ENCODE measurements at places on chromosomes 7 and 10. TPM values are rescaled to one million over a fixed set of nuclear protein-coding genes. Genes with fewer than 3 reads are reported as not detected.
A peak's percentile ranks its signal among the peaks of the same experiment; 100 is the strongest.

DNA sequence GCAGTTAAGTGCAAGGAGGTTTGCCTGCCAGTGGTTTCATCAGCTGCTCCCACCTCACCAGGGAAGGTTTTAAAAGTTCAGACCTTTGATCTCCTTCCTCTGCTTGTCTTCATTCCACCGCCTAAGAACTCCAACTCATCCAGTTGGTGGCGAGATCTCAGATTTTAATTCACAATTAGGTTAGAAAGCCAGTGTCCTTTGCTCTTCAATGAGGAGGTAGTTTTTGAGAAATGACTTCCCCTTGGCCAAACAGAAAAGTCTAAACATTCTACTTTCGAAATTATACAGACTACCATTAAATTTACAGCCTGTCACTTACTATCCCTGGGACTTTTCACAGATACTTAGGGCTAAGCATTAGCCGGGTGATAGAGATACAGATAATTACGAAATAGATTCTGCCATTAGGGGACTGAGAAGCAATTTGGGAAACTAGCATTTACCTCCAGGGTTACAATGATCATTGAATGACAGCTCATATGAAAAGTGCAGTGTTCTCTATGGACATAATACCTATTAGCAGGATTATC lies 513.4 kb upstream of the GHITM start:
- H3K4me3 ChIP-seq: no peak overlapping the region
- no peaks in the 10 kb centered on the region for H3K36me3 ChIP-seq
- H3K27ac ChIP-seq: no peak overlapping the region
- no peaks in the 10 kb centered on the region for H3K4me1 ChIP-seq
- DNase-seq: no peak
- no peaks in the 10 kb centered on the region for H3K27me3 ChIP-seq

Gene CCDC172
- not detected for total RNA-seq

- no peak overlapping the region for H3K27ac ChIP-seq
- no peaks in the 10 kb centered on the region for H3K36me3 ChIP-seq
- no peaks in the 10 kb centered on the region for H3K27me3 ChIP-seq
- H3K4me3 ChIP-seq: no peak overlapping the region
These were observed 126.3 kb downstream of the CALCR start for GRCh38 chr7:93448176-93448575.

Gene A1CF
- total RNA-seq: not detected

Gene OR9A2
- not detected for total RNA-seq

DNA sequence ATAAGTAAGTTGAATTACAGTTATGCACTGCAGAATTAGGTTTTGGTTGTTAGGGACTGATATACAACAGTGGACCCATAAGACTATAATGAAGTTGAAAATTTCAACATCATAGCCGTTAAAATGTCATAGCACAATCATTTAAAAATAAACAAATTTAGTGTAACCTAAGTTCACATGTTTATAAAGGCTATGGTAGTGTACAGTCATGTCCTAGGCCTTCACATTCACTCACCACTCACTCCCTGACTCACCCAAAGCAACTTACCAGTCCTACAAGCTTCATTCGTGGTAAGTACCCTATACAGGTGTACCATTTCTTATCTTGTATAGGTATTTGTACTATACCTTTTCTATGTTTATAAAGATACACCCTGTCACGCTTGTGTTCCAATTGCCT lies 113.7 kb downstream of the RAB11FIP2 start:
- H3K27ac ChIP-seq: peak overlapping the region; percentile 47
- no peaks in the 10 kb centered on the region for H3K36me3 ChIP-seq
- H3K4me3 ChIP-seq: no peak overlapping the region
- peaks cover 3% of the 10 kb centered on the region for H3K4me1 ChIP-seq

Gene RHOBTB1
- total RNA-seq: not detected

All from activated T-cell treated with anti-CD3 and anti-CD28 coated beads, Interleukin-2, amount 50 U/mL, for 72 hours (primary cell).